ENCODE measurements at places on chromosomes 5 and 9.

- DNase-seq: no peak
Observed at GRCh38 chr5:21419383-21419782, 1431.4 kb upstream of the CDH18 start.

DNA sequence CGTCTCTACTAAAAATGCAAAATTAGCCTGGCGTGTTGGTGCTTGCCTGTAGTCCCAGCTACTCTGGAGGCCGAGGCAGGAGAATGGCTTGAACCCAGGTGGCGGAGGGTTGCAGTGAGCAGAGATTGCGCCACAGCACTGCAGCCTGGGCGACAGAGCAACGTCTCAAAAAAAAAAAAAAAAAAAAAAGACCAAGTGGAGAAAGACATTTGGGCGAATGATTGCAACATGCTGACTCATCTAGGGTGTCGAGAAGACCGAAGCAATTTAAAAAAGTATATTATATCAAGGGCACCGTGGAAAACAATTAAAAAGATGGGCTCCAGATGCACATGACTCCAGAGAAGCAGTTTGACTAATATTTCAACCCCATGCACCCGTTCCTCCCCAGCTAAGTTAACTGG lies 9.2 kb downstream of the KLF4 start:
- no peak for DNase-seq

- DNase-seq: no peak
Observed at GRCh38 chr5:68795190-68795589, 298.6 kb upstream of the SLC30A5 start.

DNA sequence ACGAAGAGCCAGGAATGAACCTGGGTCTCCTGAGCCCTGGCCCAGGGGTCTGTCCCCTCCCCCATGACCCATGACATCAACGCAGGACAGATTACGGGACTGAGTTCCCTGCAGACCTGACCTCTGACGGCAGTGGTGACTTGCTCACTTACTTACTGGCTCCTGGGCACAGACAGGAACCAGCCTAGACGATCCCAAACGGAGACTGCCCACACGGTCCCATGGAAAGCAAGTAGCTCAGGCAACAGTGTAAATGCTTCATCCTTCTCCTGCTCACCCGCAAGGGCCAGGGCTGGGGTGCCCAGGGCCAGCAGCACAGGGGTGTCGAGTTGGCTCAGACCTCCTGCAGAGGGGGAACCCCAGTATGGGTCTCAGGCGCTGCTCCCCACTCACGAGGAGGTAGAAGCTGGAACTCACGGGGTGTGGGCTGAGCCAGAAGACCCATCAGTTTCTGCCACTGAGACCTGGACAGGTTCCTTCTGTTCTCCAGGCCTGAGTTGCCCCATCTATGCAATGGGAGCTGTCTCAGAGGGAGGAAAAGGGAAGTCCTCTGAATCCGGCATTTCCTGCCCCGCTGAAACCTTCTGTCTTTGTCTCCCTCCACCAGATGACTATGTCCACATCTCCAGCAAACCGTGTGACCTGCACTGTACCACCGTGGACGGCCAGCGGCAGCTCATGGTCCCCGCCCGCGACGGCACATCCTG lies 5.6 kb downstream of the ADAMTSL2 start:
- no peak for DNase-seq

GRCh38 chr9:118418887-118419565 lies 714.8 kb downstream of the TLR4 start:
- DNase-seq: no peak

DNA sequence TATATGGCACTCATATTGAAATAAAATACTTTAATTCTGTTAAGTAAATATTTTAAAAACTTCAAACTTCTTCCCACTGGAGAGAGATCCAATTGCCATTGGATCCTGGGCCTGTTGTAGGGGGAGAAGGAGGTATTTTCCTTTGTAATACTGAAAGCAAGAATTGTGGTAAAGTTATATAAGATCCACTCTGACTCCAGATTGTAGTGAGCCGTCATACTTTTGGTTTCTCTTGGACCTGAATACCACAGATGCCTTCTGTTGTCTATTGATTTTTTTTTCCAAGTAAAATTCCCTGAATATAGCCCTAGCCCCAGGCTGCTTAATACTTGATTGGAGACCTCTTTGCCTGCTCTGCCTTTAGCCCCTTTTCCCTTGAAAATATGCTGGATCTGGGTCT lies 86.9 kb downstream of the ATG10 start:
- no peak for DNase-seq

GRCh38 chr5:140153905-140154304 lies 21.1 kb upstream of the CYSTM1 start:
- no peak for DNase-seq
